Suppressor macrophage (primary cell): ENCODE measurements at places on chromosomes 7 and 10.

GRCh38 chr7:114548081-114548980 lies 133.7 kb downstream of the FOXP2 start:
- DNase-seq: no peak

- no peak for DNase-seq
Observed at GRCh38 chr10:112520914-112521313, 73.9 kb downstream of the VTI1A start.

DNA sequence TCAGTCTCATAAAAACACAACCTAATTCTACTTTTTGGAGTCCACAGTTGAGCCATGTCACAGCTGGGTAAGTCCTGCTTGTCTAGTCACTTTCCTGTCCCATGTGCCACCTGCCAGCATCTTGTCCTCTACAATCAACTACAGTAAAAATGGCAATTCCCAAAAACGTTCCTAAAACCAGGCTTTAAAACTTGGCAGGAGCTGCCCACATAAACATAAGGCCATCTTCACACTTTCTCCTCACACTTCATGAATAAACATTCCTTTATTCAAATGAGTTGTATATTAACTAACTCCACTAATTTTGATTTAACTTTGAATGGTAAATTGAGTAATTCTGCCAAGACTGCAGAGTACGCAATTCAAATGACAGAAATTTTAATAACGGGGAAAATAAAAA lies 49.5 kb downstream of the SFMBT2 start:
- no peak for DNase-seq

DNA sequence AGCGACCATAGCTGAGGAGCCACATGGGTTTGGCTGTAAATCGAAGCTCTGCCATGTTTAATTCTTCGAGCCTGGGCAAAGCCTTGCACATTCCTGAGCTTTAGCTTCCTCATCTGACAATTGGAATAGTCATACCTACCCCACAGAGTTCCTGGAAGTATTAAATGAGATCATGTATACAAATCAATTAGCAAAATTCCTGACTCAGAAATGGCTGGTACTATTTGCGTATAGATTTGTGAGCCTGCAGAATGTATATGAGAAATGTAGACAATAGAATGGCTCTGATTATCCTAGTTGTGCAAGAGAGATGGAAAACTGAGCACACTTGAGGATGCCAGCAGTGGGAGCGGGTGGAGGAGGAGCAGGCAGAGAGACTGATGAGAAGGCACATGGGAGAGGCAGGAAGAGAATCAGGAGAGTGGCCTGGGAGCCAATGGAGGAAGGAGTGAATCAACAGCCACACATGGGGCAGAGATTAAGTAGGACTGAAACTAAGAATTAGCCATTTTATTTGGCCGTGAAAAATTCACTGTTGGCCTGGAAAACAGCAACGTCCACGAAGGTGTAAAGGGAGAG lies 128.0 kb upstream of the C1GALT1 start:
- DNase-seq: no peak

GRCh38 chr10:86603256-86603655 lies 51.1 kb upstream of the OPN4 start:
- no peak for DNase-seq

DNA sequence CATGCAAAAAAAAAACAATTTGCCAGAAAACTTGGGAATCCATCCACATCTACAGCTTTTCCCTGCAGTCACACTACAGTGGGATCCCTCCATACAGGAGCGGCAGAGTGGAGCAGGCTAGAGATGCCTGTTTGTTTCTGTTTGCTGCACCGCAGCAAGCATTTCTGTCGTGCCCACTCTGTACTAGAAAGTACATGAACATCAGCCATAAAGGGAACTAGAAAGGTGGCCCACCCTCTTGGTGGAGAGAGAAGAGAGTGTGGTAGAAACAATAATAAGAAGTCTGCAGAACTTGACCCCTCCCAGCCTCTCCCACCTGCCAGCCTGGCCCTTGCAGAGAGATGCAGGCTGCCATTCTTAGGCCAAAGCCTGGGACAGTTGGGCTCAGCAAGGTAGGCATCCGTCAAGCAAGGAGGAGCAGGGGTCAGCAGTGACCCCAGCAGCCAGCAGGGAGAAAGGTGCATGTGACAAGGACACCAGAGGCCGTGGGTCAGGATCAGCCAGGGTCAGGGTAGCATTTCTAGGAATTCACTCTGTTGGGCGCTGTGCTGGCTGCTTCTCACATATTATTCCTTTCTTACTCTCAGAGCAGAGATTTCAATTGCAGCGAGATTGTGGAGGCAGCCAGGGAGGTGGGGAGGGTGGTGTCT lies 171.8 kb downstream of the EGFR start:
- DNase-seq: no peak

- no peak for DNase-seq
Observed at GRCh38 chr7:40429826-40430225, 295.0 kb downstream of the SUGCT start.

DNA sequence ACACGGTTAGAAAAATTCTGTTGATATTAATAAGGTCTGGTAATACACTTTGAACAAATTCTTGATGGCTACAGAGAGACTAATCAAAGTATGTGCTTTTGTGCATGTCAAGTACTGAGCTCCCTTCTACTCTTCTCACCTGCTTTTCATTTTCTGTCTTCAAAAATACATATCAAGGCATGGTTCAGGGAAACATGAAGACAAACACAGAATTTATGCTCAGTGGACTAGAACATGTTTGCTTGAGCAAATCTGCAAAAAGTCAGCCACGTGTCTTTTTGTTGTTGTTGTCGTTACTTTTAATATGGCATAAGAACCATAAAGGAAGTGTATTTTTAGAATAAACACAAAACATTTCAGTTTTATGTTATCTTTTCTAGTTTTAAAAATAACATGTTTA lies 21.9 kb downstream of the CDK13 start:
- DNase-seq: no peak

DNA sequence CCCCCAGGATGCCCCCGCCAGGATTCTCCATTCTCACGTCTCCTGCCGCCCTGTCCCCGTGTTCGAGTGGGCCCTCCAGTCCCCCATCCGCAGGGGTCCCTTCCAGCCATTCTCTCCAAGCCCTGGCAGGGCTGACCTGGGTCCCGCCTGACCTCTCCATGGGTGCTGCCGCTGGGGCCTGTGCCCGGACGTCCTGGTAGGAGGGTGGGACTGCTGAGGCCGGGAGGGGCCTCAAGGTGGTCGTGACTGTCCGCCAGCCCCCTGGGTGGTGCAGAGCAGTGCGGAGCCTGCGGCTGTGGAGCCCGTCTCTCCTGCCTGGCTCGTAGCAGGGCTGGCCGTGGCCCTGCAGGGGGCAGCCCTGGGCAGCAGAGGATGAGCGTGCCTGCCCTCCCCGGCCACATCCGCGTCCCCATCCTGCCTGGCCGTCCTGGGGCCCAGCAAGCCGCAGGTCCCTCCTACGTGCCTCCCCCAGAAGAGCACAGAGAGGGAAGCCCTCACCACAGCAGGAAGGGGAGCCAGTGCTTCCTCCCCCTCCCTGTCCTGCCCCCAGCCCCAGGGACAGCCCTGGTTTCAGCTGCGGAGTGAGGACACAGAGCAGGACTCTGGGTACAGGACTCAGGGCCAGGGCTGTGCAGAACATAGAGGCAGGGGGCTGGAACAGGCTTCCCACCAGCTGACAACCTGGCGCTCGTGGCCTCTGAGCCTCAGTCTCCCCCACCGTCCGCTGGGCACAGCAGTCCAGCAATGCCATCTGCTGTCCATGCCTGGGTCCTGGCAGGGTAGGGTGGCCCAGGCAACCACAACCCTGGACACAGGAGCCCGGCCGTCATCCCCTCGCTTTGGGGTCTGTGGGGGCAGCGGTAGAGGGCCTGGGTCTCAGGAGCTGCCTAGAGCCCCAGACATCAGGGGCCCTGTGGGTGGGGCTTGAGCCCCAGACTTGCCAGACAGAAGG lies 1.5 kb upstream of the GRIFIN start:
- peak; percentile 89 for DNase-seq

GRCh38 chr10:127919418-127920271 lies 12.7 kb downstream of the PTPRE start:
- peak; percentile 76 for DNase-seq

- no peak for DNase-seq
Observed at GRCh38 chr10:78981970-78982281, 86.8 kb upstream of the ZMIZ1 start.

DNA sequence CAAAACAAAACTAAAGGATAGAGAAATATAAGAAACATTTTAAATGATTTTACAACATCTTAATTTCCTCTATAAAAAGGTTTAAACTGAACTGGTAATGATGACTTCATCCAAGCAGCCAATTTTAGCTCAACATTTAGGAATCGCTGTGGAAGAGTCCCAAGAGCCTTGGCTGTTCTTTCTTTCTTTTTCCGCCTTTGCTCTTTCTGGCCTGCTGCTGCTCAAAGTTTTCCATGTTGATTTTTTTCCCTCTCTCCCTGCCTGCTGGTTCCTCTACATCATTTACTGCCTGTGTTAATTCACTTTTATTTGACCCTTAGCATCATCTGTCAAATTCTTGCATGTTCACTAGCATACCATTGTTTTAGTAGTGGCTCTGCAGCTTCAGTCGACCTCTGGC lies 146.9 kb downstream of the EVX1 start:
- no peak for DNase-seq

- no peak for DNase-seq
Observed at GRCh38 chr7:53947732-53948131, 594.4 kb upstream of the VSTM2A start.

DNA sequence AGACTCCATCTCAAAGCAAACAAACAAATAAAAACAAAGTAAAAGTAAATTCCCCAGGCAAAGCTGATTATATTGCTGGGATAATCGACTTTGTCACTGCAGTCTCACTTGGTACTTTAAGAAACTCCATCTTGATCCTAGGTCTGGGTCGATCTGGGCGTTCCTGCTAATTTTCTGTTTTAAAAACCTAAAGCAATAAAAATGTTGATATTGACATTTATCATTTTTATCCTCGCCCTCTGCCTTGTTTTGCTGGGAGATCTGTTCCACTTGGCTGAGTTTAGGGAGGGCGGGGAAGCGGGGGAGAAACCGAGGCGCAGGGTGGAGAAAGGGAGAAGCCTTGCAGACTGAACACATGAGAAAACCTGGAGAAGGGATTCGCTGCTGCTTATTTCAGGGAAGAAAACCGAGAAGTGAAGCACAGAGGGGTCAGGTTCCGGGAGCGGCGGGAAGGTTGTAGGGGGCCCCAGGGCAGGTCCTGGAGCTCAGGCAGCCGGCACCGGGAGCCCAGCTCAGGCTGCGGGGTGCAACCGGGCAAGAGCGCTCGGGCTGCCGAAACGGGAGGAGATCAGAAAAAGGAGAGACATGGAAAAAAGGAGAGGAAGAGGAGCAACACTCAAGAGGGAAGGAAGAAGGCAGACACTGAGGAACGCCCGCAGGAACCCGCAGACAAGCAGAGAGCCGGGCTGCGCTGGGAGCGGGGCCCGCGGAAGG lies 27.3 kb upstream of the KMT2C start:
- DNase-seq: peak; percentile 62

DNA sequence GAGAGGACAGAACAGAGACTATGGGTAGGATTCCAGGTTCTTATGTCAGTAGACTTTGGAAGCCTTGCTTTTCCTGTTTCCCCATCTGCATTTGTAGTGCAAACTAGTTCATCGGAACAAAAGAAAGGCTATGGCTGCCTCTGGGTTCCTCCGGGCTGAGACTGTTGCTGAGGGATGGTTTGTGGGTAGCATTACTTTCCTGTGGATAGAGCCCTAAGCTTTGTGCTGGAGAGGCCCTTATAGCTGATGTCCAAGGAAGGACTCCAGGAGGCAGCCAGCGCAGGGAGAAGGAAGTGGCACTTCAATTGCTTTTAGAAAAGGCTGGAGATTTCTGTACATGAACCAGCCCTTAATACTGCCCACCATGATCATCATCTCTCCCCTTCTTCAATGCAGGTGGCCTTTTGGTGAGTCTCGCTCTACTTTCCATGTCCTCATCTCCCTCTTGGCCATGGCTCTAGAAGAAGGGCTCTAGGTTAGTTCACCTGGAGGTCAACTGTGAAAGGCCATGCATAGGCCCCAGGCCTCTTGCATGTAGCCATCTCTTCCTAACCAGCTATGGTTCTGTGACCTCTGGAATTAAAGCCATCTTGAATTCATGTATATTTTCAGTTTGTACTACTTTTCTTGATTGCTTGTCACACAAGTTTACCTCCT lies 15.4 kb downstream of the MXI1 start:
- DNase-seq: no peak

DNA sequence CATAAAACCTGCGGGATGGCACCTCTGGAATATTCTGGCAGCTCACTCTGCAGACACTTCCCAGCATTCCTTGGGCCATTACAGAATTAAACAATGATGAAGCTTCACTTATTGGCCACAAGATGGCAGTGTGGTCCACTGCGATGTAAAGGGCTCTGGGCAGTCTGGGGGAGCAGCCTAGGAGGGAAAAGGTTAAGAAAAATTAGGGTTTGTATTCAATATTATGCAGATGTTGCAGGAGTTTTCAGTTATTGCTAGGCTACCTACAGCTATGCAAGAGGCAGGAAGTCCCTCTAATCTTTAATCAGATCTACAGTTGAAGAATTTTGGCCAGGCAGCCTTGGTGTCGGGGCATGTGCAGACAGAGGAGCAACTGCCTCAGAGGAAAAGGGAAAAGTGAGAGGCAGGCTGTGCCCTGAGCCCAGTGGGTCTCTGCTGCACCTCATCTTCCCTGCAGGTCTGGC lies 233.2 kb upstream of the PRSS1 start:
- peak; percentile 69 for DNase-seq

- no peak for DNase-seq
Observed at GRCh38 chr10:16049782-16050181, 189.5 kb upstream of the MINDY3 start.

DNA sequence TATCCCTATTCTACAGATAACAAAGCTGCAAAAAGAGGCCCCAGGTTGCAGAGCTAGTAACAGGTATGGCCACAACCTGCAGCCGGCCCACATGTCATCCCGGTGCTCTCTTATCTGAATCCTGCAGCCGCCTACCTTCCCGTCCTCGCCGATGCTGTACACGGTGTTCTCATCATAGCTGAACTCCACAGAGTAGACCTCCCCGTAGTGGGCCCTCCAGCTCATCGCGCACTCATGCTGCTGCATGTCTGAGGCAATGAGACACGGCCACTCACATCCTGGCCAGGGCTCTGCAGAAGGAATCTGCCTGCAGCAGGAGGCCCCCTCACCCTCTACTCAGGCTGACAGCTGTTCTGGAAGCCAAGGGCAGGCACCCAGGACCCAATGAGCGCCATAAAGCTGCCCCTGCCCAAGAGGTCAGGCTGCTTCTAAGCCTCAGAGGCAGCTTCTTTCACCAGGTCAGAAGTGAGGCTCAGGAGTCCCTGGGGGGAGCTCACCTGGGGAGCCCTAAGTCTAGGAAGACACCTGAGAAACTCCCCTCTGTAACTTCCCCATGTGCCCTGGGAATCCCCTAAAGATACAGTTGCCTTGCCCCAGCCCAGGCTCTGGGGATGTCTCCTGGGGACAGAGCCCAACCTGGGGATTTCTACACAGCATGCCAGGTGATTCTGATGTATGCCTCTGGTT lies 17.9 kb upstream of the CYREN start:
- DNase-seq: no peak

- no peak for DNase-seq
Observed at GRCh38 chr10:86524225-86524962, 2.8 kb upstream of the WAPL start.

- no peak for DNase-seq
Observed at GRCh38 chr10:10609379-10609955, 408.2 kb upstream of the CELF2 start.

GRCh38 chr10:92244796-92245195 lies 46.1 kb downstream of the CPEB3 start:
- DNase-seq: no peak

- no peak for DNase-seq
Observed at GRCh38 chr10:21584834-21585530, 51.0 kb downstream of the MLLT10 start.

GRCh38 chr7:305410-306151 lies 15.6 kb downstream of the FOXL3 start:
- DNase-seq: no peak

- DNase-seq: no peak
Observed at GRCh38 chr7:134482858-134483257, 24.0 kb upstream of the AKR1B1 start.
